G401 (cell line): ENCODE measurements at places on chromosomes 4 and X.

- DNase-seq = no peak
Measured at GRCh38 chr4:21596521-21596920, 352.1 kb downstream of the KCNIP4 start.

DNA sequence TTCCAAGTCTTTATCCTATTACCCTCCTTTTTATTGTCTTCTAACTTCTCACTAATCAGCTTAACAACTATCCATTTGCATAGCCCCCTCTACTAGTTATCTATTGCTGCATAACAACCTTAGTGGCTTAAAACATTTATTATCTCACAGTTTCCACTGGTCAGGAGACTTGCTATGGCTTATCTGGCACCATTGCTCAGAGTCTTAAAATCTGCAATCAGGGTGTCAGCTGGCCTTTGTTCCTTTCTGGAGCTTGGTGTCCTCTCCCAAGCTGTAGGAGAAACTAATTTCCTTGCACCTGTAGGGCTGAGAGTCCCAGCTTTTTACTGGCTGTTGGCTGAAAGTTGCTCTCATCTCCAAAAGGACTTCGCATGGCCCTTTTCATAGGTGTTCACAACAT is 137.0 kb upstream of the SMIM31 start:
- DNase-seq = no peak

DNA sequence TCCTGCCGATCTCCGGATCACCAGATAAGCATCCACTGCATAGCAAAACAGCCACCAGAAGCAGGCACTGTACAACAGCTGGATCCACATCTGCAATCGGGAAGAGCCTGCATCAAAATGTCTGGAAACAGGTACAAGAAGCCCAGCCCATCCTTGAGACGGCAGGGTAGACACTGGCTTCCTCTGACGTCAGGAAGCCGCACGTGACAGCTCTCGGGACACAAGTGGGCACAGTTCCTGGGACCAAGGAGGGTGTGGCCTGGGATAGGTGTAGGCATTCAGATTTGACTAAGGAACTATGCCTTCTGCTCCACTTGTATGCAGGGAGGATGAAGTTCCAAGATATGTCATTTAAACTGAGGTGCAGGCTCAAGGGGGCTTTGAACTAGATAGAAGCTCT is 6.3 kb downstream of the GPR143 start:
- no peak for DNase-seq

GRCh38 chr4:171378323-171378722 is 434.9 kb upstream of the GALNTL6 start:
- DNase-seq = no peak
